GM04504 (cell line): ENCODE measurements at places on chromosomes 5 and 9.

DNA sequence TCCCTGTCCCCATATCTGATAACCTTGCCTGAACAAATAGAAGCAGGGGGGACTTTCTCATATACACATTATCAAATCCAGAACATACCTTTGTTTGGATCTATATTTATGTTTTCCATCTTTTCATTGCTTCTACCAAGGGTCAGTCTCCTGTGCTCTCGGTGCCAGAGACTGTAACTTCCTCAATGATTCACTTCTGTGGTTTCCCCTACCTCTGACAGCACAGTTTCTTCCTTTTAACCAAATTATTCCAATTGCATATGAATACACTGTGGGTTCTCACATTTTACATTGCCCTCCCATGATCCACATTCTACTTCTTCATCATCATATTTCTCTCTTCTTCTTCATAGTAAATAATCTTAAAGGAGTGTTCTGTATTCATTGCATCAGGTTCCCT, 32.2 kb downstream of the NMUR2 start:
- DNase-seq, result no peak

DNA sequence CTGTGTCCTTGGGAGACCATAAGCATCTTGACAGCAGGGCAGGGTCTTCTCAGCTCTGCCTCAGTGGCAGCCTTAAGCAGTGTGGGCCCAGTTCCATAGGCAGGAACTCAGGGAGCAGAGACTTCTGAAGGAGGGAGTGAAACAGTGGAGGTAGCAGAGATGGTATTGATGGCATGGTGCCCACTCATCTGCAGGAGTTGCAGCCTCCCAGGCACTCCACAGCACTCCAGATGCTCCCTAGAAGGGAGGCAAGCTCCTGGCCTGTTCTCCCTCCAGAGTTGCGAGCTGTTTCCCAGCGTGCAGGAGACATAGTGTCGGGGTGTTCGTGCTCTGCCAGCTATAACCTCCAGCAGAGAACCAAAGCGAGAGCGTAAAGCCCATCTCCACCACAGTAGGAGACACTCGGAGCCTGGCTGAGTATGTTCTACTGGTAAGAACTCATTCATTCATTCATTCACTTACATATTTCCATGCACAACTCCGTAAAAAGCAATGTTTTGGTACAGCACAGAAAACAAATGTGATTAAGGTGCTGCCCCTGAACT, 31.4 kb upstream of the UNC5A start:
- DNase-seq, result no peak

DNA sequence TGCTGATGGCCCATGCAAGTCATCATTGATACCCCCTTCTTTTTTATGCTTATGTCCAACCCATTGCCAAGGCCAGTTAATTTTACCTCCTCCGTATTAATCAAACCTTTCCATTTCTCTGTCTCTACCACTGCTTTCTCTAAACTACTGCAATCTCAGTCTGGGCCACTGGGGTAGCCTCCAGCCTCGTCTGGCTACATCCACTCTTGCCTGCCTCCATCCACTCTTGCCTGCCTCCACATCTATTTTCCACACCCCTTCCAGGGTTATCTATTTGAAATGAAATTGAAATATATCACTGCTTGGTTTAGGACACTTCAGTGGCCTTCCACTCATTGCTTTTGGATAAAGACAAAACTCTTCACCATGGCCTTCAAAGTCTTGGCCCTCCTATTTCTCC, 425.3 kb upstream of the CLINT1 start:
- DNase-seq, result no peak

DNA sequence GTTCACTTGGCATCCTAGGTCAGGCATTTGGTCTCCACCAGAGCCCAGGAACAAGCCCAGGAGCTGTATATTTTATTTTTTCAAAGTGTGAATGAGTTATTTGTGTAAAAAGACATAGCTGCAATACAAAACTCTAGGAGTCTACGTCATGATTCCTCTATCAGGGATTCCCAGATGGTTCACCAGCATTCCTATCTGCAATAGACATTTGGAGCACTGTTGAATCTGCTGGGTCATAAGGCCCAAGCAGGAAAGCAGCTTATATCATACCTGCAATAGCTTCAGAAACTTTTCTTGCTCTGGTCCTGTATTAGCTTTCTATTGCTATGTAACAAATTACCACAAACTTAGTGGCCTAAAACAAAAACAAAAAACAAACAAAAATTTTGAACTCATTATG, 16.7 kb upstream of the DELE1 start:
- no peak for DNase-seq

DNA sequence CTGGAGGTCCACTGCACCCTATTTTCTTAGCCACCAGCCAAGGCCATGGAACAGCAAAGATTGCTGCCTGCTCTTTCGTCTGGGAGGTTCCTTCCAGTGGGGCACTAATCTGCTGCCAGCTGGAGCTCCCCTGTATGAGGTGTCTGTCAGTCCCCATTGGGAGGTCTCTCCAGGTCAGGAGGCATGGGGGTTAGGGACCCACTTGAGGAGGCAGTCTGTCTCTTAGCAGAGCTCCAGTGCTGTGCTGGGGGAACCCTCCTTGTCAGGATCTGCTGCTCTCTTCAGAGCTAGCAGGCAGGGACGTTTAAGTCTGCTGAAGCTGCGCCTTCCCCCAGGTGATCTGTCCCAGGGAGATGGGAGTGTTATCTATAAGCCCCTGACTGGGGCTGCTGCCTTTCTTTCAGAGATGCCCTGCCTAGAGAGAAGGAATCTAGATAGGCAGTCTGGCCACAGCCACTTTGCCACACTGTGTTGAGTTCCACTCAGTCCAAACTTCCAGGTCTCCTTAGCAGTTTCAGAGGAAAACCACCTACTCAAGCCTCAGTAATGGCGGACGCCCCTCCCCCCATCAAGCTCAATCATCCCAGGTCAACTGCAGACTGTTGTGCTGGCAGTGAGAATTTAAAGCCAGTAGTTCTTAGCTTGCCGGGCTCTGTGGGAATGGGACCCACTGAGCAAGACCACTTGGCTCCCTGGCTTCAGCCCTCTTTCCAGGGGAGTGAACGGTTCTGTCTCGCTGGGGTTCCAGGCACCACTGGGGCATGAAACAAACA, 317.7 kb downstream of the LRRC70 start:
- DNase-seq, result no peak

- DNase-seq, result peak; percentile 38
Measured at GRCh38 chr9:3751125-3751758, 225.4 kb upstream of the RFX3 start.

GRCh38 chr5:74073257-74073656, 447.3 kb downstream of the ARHGEF28 start:
- no peak for DNase-seq

- DNase-seq, result no peak
Measured at GRCh38 chr9:8715788-8716187, 916.2 kb upstream of the DMAC1 start.

DNA sequence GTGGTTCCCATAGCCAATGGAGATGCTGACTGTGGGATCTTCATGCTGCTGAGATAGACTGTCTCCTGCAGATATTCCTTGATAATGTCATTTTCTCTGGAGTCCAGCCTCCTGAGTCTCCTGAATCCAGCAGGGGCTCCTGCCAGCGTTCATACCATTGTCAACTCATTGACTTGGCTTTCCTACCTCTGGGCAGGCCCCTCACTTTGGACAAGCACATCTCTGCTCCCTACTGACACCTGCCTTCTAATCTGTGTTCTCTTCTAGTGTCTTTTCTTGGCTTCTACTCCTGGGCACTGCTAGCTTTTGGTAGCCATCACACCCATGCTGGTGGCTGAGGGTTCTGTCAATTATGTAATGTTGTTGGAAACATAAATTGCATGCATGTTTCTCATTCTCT, 138.0 kb downstream of the ADCY2 start:
- DNase-seq, result no peak

DNA sequence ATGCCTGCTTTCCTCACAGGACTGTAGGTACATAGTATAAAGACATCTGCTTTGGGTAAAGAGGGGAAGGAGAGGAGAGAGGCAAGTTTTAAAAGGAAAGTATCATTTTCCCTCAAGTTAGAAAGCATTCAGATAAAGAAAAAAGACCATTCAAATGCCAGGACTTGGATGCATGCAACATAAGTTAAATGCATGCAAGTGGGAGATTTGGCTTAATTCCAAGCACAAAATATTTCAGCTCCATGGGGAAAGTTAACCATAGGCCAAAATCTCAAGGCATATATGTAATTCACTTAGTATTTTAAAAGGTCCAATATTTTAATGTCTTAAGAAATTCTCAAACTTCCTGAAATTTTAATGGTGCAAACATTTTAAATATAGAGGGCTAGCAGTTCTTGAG, 36.4 kb downstream of the POU5F2 start:
- no peak for DNase-seq

DNA sequence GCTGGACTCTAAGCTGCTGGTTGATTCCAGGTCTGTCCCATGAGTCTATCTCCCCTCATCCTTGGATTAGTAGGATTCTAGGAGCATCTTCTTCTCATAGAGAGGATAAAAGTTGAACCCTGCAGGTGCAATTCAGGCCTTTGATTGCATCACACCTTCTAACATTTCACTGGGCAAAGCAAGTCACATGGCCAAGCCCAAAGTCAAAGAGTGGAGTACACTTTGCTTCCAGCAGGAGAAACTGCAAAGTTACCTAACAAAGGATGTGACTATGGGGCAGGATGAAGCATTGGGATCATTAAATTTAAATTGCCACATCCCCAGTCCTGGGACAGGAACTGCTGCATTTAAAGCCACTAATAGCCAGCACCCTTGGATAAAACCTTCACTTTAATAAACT, 51.0 kb upstream of the EGFLAM start:
- DNase-seq, result no peak
